Placental pericyte (primary cell): ENCODE measurements at places on chromosomes 16 and 17. TPM values are rescaled to one million over a fixed set of nuclear protein-coding genes. Genes with fewer than 3 reads are reported as not detected.

MT1G gene
- total RNA-seq = not detected in 2 replicates

ZNF267 gene
- total RNA-seq = 10.5 and 17.3 TPM in 2 replicates

ZNF423 gene
- under 0.01 TPM in 2 replicates for total RNA-seq

HCRT gene
- not detected in 2 replicates for total RNA-seq

C16orf95 gene
- total RNA-seq = 2.4 and 4.4 TPM in 2 replicates

CCL11 gene
- total RNA-seq = not detected in 2 replicates

NDE1 gene
- 38.3 and 50.3 TPM in 2 replicates for total RNA-seq
